ENCODE measurements at places on chromosomes 3 and 15.

DNA sequence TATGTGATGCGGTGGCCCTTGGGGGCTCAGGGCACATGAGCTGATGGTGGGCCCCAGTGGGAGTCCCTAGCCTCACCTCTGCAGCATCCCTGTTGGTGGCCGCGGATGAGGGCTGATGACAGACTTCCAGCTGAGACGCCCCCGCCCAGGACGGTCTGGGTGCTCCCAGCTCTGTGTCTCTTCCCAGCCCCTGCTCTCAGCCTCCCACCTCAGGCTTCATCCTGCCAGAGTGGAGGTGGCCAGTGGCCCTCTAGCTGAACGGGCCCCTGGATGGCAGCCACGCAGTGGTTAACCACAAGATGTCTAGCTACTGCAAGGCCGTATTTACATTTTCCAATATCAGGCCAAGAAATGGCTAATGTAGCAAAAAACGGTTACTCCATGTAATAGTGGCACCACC, 205.3 kb upstream of the LINGO1 start:
- no peak for DNase-seq

DNA sequence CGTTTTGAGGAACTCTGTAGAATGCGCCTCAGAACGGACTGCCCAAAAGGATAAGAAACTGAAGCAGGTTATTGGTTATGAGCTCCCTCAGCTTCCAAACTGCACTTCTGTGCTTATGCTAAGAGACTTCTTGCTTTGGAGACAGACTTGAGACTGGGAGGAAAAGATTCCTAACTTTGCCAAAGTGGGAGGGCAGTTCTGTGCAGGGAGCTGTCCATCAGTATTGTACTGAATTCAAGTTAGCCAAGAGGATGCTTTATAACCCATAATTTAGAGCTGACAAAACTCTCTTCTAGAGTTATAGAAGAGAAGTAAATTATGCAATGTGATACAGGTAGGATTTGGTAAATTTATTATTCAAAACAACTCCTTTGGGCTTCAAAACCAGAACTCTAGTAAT, 519.8 kb upstream of the GBE1 start:
- no peak for DNase-seq

GRCh38 chr3:156014489-156014888, 105.9 kb upstream of the KCNAB1 start:
- no peak for DNase-seq

- no peak for DNase-seq
Measured at GRCh38 chr3:101690972-101691371, 4.5 kb upstream of the RPL24 start.

DNA sequence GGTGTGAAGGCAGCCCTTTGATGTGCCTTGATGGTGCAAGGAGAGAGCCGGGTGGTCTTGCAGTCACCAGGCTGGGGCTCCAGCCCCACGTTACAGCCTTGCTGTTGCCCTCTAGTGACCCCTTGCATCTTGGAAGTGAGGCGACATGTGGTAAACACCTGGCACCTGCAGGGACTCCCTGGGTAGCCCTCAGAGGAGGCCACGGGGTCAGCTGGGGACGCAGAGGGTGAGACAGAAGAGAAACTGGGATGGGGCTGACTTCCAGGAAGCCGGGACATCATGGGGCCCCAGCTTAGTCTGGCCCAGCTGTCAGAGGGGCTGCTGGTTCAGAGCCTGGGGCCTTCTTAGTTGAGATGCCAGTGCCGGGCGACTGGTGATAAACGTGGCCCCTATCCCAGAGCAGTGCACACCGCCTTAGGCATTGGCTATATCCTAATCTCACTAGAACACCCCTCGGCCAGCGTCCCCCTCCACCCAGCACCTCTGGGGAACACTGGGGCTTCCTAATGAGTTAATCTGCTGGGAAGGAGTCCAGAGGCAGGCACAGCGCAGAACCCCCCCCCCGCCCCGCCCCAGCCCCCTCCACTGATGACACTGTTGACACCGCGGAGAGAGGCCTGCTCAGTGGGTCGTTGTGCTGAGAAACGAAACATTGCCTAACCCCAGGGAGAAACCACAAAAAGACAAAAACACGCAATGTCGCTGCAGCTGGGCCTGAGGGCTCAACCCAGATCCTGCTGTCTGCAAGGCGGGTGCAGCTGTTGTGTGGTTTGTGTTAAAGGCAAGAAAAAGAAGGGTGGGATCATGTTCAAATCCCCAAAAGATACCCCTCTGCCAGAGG, 60.5 kb upstream of the KLF13 start:
- DNase-seq = peak; percentile 27

GRCh38 chr15:60798821-60799220, 319.9 kb upstream of the ICE2 start:
- peak; percentile 95 for DNase-seq

- DNase-seq = peak; percentile 28
Measured at GRCh38 chr3:59469948-59470723, 420.3 kb upstream of the CFAP20DC start.

DNA sequence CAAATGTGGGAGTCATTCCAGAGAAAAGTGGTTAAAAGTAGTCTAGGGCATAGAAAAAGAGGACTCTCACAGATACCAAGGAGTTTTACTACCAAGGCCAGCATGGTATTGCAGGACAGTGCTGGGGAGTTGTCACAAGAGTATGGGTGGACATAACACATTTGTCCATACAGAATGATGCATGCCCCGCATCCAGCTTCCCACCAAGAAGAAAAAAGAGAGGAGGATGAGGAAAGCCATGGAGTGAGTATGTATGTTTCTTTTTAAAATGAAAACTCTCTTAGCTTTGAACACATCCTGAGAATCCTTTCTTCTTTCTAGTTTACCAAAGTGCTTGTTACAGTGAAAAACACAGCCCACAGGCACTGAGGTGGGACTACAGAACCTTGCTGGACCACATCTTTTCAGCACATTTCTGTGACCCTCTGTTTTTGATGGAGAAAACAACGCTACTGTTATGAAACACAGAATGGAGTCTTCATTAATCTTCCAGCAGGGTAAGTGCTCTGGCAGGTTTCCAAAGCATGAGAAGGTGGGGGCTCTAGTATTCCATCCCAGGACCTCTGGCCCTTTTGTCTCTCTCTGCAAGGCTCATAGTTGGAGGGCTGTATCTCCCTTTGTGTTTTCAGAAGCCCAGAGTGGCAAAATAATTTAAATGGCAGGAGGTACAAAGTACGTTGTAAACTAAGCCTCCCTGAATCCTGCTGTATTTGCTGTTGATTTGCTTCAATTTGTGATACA, 12.7 kb downstream of the NR2E3 start:
- no peak for DNase-seq

GRCh38 chr3:13021141-13022114, 51.8 kb downstream of the IQSEC1 start:
- DNase-seq = no peak

GRCh38 chr3:63046152-63046551, 170.9 kb upstream of the CADPS start:
- DNase-seq = no peak

GRCh38 chr15:55282284-55282833, 7.3 kb downstream of the RAB27A start:
- DNase-seq = peak; percentile 80

GRCh38 chr3:123618768-123619484, 34.1 kb upstream of the HACD2 start:
- peak; percentile 94 for DNase-seq

GRCh38 chr15:71627188-71627587, 183.2 kb upstream of the NR2E3 start:
- DNase-seq = no peak

DNA sequence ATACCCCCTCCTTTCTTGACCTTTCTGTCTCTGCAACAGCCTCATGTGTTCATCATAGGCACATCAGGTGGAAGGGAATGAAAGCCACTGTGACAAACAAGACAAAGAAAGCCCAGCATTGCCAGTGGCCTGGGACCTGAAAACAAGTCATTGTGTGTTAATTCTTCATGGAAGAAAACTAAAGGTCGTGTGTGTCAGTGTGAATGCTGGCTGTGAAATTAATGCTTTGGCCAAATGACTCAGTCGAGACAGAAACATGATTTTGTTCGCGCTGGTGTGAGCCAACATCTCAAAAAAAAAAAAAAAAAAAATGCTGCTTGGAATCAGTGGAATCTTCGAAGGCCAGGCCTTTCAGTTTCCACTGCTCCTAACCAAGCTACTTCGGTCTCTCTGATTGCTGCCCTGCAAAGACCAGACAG, 386.5 kb upstream of the PROK2 start:
- DNase-seq = peak; percentile 77

DNA sequence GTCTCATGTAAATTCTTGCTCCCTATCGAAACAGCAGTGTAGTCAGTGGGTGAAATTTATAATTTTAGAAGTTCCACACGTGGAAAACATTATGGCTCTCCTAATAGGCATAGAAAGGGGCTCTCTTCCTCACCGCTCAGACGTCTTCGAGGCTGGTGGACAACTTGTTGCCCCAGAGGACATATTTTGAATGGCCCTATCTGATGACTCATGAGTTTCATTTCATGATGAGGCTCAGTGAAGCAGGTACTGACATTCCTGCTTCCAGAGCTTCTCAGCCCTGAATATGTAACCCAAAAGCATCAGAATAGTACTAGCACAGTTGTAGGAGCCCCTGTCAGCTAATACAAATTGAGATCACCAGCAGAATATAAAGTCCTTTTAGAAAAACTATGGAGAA, 117.9 kb downstream of the HERC1 start:
- DNase-seq = peak; percentile 24

DNA sequence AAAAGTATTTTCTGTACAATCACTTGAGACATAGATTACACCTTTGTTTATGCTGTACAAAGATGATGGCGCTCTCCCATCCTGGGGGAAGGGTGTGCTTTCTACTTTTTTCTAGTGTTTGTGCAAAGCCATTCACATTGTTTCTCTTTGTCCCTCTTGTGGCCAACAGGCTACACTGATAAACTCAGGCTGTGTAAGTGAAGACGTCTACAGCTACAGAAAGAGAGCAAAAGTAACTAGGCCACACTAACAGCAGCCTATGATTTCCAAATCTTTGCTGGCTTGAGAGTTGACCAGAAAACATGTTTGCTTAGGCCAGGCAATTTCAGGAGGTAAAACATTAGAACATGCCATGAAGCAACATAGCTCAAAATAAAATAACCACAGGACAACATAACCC, 75.1 kb downstream of the FOXB1 start:
- DNase-seq = peak; percentile 31

DNA sequence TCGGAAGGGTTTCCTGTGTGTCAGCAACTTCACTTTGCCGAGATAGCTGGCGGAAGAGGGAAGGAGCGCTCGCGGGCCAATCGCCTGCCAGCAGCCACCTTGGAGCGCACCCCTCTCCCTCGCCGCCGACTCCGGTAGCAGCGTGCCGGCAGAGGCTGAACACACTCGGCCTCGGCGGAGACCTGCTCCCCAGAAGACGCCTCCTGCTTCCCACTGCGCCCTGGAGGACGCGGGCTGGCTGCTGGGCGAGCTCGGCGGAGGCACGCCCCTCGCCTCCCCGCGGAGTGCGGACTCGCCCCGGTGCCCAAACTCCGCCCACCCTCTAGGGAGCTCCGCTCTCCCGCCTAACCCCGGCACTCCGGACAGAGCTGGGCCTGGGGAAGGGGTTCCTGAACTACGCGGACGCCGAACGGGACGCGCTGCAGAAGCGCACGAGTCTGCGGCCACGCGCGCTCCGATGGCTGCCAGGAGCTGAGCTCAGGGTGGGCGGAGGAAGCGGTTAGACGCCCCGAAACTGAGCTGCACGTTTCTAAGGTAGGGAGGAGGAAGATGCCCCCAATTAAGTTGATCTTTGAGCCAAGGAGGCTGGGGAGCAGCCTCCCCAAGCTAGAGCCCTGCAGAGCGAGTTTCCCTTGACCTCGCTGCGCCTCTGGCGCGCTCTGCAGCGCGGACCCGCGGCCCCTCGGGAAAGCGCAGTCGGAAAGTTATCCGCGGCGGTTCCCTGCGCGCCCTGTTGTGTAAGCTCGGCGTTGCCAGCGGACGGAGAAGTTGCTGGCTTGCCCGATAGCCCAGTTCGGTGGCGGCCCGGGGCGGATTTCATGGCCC, at the start of gene P2RY1:
TSS of gene P2RY1 (plus strand) at position 356 of the 825 bp plus-strand sequence. CDS start 652 bp downstream, outside the sequence.
- DNase-seq = peak; percentile 71

DNA sequence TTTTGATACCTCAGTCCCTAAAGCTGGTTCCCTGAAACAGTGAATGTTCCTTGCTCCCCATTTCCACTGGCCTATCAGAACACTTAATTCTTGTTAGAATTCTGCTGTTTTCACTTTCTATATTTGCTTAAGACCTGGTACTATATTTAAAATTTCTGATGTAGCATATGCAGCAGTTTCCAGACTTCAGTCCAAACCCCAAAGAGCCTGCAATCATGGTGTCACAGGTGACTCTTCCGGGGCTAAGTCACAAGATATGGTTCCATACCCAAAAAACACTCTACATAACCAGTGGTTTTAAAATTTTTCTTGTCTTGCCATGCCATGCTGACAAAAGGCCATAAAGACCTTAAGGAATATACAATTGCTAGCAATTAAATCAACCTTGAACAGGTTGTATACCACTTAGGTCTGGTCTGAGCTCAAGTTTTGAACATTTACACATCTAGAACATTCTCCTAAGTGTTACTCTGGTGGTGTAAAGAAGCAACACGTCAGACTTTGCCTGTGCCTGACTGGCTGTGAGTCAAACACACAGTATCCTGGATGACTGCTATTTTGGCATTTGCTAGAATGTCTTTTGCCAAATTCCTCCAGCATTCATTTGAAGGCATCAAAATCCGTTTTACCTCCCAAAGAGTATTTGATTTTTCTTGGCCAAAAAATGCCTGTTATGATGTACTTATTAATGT, 160.0 kb downstream of the FRMD5 start:
- peak; percentile 87 for DNase-seq

- DNase-seq = peak; percentile 39
Measured at GRCh38 chr3:191350396-191351090, 20.2 kb upstream of the UTS2B start.

DNA sequence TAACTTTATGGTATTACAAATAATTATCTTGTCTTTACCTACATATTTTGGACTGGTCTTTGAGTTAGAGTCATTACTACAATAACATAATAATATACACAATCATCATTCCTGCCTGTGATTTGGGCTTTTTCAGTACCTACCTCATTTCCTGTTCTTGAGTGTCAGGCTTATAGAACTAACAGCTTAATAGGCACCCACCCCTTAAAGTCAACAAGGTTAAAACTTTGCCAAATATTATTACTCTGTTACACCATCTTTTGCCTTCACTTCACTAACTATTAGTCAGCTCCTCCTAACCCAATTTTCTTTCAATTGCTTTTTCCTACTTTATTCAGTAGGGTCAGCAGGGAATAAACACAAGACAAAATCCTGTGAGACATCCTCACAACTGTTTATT, 488.7 kb upstream of the AGTR1 start:
- peak; percentile 54 for DNase-seq

DNA sequence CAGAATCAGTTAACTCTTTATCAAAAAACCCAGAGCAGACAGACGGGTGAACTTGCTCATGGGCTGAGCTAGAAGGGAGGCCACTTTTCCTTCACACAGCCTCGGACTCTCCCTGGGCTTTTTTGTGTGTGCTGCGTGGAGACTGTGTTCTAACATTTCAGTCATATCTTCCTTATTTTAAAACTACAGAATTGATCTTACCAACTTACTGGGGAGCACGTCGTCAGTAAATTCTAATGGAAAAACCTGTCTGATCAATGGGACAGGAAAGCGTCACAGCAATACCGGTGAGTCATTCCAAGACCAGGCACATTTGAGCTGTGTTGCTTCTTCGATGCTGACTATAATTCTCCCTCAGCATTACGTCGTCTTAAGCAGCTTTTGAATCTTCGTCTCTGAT, 145.1 kb downstream of the LPP start:
- DNase-seq = no peak

- DNase-seq = no peak
Measured at GRCh38 chr15:39260391-39260790, 320.5 kb upstream of the THBS1 start.
